ENCODE measurements at places on chromosomes 1 and 21.

DNA sequence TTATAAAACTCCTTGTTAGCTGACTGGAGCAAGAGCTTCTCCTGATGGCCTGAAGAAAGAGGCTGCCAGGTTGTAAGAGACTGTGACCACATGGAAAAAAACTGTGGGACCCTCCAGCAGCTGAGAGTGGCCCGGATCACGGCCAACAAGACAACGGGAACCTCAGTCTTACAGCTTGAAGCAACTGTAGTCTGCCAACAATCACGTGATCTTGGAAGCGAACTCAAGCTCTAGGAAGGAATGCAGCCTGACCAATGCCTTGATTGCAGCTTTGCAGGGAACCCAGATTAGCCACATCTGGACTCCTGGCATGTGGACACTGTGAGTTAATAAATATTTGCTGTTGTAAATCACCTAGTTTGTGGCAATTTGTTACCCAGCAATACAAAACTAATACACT is 442.6 kb upstream of the PRMT6 start:
- DNase-seq = no peak

GRCh38 chr1:152933196-152933595 is 13.8 kb upstream of the SPRR5 start:
- no peak for DNase-seq

DNA sequence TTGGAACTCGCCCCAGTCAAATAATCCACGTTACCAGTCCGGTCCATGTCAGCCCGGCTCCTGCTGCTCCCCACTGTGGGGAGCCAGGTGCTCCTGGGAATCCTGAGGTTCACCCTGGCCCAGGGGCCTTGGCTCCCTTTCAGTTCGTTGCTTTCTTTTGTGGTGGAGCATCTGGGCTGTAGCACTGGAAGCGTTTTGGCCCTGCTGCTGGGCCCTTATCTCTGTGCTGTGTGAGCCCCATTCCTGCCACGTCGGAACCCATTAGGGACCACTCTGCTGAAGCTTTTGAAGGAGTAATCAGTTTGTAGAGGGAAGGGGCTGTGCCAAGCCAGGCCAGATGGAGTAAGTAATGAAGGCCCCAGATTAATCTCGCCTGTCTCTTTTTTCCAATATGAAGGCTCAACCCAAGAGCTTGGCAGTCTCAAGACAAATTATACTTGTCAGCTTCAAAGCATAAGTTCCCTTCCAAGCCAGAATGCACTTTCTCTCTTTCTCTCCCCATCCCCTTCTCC is 82.3 kb downstream of the PGM1 start:
- DNase-seq = no peak

DNA sequence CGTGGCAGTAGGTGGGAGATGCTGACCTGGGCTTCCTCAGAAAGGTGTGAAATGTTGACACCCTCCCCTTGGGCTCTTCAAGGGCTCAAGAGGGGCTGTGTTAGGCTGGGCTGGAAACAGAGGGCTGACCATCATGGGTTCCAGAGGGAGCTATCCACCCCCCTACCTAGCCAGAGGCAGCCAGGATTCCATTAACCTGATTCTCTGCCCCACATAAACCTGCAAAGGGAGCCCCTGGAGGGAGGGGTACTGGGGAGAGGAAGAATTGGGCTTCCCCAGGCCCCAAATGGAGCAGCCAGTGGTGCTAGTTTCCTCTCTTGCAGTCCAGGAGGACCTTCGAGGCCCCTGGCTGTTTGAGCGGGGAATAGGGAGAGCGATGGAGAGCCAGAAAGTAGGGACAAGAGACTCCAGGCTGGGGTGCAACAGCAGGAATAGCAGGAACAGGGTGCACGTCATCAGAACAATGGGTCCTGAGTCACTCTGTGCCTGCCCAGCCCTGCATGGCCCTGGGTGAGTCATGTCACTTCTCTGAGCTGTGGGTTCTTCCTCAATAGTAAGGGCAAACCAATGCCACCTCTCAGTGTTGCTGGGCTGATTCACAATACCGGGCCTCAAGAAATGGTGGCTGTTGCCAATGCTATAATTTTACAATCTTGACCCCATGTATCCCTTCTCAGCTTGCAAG is 121.2 kb downstream of the EPHB2 start:
- DNase-seq = peak; percentile 86

GRCh38 chr1:209723756-209724693 is 19.4 kb downstream of the HSD11B1 start:
- DNase-seq = no peak

- DNase-seq = no peak
These were observed 79.0 kb downstream of the NPHP4 start for GRCh38 chr1:5913078-5913845.

- DNase-seq = no peak
These were observed 296.3 kb downstream of the PTBP2 start for GRCh38 chr1:97017895-97018294.

DNA sequence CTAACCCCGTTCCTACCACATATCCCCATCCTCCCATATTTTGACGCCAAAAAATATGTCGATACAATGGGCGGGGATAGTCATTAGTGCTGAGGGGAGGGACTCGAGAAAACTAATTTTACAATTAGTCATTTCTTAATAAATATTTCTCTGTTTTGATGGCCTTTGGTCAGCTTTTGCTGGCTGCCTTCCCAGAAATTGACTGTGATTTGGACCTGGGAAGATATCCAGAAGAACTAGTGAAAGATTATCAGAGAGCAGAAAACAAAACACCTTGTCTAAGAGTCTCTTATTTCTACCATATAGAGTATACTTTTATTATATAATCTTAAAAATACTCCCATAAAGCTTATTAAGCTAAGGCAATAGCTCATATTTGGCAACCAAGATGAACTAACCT is 247.6 kb downstream of the MRPL39 start:
- no peak for DNase-seq

DNA sequence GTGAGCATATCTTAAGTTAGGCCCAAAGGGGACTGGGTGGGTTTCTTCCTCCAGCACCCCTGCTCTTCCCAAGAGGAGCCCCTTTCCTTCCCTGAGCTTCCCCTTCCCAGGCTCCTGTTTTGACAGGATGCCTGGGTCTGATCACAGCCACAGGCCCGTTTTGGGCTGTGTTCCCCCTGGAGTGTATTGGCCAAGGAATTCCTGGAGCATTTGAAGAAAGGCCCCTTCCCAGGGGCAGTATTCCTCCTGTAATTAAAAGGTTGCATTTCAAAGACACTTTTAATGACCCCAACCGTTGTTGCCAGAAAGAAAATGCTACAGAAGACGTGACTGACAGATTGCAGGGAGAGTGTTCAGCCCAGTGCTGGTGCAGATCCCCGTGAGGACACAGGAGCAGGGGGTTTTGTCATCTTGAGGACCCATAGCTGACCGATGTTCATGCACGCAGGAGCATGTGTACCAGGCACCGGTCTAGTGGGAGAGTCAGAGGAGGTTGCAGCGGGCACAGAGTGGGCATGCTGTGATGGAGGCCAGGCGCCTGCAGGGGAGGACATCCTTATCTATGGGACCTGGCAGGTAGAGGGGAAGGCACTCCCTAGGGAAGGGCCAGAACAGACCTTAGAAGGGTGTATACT is 19.3 kb upstream of the LBR start:
- no peak for DNase-seq

DNA sequence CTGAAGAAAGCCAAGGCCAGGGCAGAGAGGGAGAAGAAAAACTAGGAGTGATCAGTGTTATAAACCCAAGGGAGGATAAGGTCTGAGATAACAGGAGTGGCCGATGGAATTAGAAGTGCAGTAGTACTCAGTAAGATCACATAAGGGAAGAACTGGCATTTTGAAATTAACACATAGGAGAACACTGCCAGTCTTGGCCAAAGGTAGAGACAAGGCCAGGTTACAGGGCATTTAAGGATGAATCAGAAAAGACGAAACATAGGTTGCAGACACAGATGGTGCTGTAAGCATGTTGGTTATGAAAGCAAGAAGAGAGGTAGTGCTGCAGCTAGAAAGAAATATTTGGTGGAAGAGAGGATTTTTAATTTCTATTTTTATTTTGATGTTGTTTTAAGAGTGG is 278.9 kb upstream of the SNX7 start:
- DNase-seq = no peak

DNA sequence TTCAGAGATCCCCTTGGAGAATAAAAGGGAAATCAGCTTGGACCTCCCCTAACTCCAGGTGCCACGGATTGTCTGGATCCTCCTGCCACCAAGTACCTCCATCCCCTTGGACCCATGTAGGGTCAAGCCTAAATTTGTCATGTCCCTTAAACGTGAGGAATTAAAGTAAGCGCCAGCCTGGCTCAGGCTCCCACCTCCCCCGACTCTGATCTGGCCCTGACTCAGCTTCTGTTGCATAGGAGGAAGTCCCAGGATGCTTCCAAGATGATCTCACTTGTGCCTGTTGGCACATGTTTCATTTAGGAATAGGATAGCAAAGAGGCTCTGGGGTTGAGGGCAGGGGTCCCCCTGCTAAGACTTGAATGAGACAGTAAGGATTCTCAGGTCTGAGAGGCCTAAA is 231.9 kb upstream of the JUN start:
- DNase-seq = peak; percentile 38

- DNase-seq = no peak
These were observed 1.3 kb downstream of the USP1 start for GRCh38 chr1:62438163-62438562.

DNA sequence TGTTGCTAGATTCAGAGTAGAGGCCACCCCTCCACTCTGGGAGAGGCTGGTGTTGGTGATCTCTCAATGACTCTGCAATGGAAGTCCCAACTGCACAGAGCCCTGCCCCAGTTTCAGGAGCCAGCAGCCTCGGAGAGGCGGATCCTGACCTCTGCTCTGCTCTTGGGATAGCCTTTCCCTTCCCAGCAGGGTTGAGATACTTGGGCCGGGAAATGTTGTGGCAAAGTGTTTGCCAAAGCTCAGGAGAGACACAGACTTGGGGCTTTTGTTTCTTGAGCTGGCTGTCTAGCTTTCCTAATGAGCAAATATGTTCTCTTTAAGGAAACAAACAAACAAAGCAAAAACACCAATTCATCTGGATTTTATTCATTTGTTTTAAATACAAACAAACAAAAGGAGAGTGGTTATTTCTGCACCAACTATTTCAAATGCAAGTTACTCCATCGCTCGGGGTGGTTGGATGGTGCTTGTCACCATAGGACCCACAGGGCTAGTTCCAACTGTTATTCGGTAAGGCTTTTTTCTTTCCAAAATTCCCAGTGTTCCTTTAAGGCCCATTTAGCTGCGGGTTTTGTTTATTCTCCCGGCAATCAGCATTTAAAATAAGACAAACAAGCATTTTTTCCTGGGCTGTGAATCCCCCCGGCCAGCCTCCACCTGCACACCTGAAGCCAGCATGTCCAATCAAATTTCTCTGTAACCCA is 193.9 kb upstream of the LMO4 start:
- DNase-seq = no peak

DNA sequence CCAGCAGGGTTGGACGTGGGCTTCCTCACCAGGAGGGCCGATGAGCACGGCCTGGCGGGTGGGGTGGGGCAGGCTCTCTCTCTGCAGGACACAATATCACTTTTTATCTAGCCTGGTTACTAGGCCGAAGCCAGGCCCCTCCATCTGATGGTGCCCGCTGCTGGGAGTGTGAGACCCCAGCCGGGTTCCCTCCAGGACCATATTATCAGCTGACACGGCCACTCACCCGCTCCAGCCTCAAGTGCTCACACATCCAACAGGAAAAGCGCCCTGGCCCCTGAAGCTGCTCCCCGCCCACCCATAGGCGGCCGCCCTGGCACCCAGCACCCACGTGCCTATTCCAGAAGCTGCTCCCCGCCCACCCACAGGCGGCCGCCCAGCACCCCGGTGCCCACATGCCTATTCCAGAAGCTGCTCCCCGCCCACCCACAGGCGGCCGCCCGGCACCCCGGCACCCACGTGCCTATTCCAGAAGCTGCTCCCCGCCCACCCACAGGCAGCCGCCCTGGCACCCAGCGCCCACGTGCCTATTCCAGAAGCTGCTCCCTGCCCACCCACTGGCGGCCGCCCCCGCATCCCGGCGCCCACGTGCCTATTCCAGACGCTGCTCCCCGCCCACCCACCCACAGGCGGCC is 5.0 kb downstream of the SLC19A1 start:
- DNase-seq = no peak

- DNase-seq = peak; percentile 16
These were observed 185.9 kb upstream of the ATP1B1 start for GRCh38 chr1:168920456-168921094.

DNA sequence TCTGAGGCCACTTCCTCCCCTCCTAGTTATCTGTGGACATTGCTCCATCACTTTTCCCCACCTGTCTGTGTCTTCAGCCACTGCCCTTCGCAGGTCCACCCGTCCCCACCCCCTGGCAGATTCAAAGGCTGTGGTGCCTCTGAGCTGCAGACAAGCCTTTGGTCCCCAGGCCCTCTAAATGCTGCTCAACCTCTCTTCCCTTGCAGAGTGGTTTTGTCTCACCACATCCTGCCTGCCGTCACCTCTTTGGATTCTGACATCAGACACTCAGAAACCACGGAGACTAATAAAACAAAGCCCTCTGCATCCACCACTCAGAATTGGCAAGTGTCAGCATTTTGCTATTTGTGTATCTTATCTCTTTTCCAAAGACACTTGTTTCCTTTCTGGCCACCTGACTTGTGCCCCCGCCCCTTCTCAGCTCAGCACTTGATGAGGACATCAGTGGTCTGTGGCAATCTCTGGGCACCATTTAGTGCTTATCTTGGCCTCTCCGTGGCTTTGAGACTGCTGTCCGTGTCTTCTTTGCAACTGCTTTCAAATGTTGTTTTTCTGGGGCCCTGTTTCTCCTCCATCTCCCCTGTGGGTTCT is 7.7 kb downstream of the CNIH3 start:
- DNase-seq = no peak

DNA sequence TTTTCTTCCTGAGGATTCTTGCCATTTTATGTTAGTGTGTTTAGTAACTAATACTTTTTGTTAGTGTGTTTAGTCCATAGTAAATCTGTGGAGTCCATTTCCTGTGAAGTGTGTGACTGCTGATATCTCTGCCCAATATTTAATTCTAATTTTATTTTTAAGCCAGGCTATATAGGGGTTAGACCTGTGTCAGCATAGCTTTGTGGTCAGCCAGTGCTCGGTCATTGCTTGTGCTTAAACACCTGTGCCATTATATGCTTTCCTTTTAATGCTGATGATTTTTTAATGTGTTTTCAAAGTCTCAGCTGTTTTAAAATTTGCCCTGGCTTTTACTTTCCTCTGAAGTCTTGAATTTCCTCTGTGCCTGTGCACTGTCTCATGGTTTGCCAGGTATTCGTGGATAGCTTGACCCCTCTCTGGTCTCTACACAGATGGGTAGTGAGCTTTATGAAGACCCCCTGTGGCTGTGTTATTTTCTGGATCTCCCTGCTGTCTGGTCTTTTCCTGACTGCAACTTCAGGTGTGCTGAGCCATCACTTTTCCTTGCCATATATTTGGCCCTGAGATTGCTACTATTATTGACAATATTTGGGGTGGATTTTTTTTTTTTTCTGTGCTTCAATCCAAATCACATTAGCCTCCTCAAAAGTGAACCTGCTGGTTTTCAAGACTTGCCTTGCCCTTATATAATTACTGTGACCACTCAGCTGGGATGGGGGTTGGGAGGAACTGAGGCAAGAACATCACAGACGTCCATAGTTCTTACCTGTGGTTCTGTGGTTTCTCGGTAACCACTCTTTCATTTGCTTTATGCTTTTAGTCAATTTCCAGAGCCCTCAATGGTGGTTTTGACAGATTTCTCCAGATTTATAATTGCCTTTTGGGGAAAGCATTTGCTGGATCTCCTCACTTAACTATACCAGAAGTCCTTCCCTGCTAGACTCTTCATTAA is 59.6 kb downstream of the RPS6KC1 start:
- no peak for DNase-seq

GRCh38 chr1:57384901-57385300 is 39.0 kb downstream of the DAB1 start:
- DNase-seq = no peak

- peak; percentile 49 for DNase-seq
These were observed 2.3 kb downstream of the PLK3 start for GRCh38 chr1:44802306-44803061.

Data from suppressor macrophage (primary cell).